ENCODE measurements at places on chromosomes 7 and 10.
A peak's percentile ranks its signal among the peaks of the same experiment; 100 is the strongest.

DNA sequence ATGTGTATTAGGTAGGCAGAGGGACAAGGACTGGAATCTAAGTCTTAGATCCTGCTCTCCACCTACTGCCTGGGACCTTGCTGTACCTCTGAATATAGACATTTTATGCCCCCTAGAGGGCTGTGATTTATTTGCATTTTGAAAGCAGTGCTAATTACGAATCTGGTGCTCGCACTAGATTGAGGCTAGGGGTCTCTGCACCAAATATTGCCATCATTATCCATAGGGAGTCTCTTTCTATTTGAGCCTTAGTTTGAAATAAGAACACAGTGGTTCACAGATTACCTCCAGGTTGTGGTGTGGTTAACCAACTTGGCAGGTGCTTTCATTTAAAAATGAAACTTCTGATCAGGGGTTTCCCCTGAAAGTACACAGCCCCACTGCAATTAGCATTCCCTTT lies 41.8 kb downstream of the CNNM1 start:
- peak; percentile 76 for DNase-seq

GRCh38 chr7:117412946-117413559 lies 14.2 kb downstream of the ASZ1 start:
- DNase-seq, result no peak

DNA sequence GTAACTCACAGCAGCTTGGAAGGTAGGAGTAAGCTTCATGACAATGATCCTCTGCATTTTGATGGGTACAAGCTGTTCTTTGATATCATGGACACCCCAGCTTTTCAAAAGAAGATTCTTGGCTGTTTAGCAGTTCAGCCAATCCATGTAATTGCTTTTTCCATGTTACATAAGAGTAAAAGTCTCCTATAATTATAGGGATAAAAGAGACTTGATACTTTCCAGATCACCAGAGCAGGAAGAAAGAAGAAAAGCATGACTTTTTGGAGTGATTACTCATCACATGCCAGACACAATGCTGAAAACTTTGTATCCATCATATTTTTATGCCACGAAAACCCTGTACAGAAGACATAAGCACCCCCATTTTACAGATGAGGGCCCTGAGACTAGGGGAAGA lies 1049.7 kb downstream of the NRG3 start:
- no peak for DNase-seq

GRCh38 chr7:29980151-29980550 lies 9.4 kb downstream of the SCRN1 start:
- DNase-seq, result no peak

- no peak for DNase-seq
Measured at GRCh38 chr7:85737426-85737825, 550.6 kb upstream of the SEMA3D start.

GRCh38 chr7:117071551-117071950 lies 118.2 kb downstream of the ST7 start:
- DNase-seq, result no peak

GRCh38 chr7:41323806-41324205 lies 379.1 kb downstream of the INHBA start:
- DNase-seq, result no peak

DNA sequence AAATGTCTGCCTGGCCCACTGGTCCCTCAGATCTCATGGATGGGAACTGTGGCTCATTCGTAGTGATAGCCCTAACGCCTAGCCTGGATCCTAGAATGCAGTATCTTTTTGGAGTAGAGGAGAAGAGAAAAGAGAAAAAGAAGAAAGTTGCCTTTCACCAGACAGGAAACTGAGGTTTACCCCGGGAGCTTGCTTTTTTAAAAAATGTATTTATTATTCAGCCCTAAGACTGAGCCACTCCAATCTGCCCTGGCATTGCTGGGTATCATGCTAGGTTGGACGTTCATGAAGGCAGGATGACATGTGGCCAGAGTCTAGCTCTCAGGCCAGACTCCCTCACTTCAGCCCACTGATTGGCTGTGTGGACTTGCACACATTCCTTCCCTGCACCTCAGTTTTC lies 21.5 kb upstream of the C10orf105 start:
- no peak for DNase-seq

DNA sequence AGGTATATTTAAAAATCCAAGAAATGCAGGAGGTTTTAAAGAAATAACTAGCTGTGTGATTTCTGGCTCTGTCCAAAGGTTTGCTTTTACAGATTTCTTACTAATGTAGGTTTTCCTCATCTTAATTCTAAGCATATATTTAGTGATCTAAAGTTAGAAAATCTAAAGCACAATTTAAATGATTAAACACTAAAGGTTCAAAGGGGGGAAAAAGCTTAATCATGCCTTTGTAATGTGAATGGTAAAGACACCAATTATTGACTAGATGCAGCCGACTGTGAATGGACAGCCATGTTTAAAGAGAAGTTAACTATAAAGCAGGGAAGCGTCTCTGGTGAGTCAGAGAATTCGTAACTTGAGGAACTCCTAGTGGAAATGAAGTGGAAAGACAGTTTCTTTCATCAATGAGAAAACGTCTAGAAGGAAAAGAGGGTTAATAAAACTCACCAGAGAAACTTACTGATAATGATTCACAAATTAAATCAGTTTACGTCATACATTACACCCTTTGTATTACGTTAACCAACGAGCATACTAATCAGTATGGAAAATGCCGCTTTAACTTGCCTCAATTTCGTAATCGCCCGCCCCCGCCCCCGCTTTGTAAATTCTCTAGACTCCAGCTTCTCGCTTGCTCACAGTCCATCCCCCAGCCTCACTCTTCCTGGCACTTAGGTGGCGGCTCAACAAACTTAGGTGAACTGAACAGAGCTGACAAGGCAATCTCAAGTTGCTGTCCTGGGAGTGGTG lies 1.1 kb upstream of the HBP1 start:
- peak; percentile 81 for DNase-seq

GRCh38 chr10:14380746-14381145 lies 50.0 kb upstream of the FRMD4A start:
- DNase-seq, result no peak

- DNase-seq, result no peak
Measured at GRCh38 chr7:144503215-144503614, 99.7 kb upstream of the NOBOX start.

- peak; percentile 73 for DNase-seq
Measured at GRCh38 chr7:129298268-129298893, 73.6 kb downstream of the AHCYL2 start.

DNA sequence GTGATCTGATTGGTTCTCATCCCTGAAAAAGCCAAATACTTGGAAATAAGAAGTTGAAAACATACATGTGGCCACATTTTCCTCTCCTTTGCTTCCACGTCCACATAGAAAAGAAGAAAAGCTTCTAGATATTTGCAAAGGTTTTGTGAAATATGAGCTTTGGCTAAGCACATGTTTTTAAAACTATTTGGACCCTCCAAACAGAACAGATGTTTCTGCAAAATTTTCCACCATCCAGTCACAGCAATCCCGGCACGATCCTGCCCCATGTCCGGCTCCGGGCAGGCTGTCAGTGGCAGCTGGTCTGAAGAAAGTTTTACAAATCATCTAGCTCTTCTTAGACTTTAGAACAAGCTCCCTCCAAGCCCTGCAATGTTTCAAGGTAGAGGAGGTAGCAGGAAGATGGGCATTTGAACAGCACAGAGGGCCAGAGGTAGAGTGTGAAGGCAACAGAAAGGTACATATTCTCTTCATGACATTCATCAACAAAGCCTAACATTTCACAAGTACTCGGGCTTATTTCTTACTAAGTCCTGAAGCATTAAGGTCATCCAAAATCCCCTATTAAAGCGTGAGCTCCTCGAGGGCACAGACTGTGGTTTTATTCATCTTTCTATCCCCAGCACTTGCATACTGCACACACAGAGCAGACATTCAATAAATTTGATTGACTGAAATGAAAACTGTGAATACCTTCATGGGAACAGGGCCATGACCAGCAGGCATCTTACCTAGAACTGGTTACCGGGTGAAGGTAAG lies 110.1 kb downstream of the JAZF1 start:
- DNase-seq, result no peak

- peak; percentile 92 for DNase-seq
Measured at GRCh38 chr10:96586419-96587263, at the start of gene TM9SF3. Gene TM9SF3, minus strand, starts transcription at chr10:96587012. Its CDS starts 177 bp downstream, at chr10:96586835.

GRCh38 chr10:86254081-86254480 lies 112.5 kb downstream of the GRID1 start:
- no peak for DNase-seq

DNA sequence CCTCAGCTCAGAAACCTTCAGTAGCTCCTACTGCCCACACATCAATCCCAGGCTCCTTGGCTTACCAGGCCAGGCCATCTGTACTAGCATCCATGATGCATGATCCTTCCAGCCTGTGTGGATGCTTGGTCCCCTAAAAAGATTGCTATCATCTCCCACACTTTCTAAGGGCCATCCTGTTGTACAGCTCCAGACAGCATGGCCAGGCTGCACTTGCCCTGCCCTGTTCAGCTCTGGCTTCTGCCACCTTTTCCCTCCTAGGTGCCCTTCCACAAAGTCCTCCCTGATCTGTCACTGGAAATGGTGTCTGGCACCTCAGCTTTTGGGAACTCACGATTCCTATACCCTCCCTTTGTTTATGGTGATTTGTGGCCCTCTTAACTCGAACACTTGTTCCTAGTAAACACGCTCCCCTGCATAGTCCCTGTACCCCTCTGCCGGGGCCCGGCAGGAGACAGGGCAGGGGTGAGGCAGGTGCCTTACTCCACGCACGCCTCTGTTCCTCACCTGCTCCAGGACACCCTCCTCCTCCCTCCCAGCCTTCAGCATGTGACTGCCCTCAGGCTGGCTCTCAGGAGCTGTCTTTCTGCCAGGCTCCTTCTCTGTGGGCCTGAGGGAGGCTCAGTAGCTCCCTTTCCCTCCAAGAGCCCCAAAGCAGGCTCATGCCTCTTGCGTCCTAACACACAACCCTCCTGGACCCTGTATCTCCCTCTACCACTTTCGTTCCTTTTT lies 71.8 kb downstream of the CDH23 start:
- DNase-seq, result no peak

- DNase-seq, result no peak
Measured at GRCh38 chr10:94443047-94443446, 40.7 kb downstream of the TBC1D12 start.

DNA sequence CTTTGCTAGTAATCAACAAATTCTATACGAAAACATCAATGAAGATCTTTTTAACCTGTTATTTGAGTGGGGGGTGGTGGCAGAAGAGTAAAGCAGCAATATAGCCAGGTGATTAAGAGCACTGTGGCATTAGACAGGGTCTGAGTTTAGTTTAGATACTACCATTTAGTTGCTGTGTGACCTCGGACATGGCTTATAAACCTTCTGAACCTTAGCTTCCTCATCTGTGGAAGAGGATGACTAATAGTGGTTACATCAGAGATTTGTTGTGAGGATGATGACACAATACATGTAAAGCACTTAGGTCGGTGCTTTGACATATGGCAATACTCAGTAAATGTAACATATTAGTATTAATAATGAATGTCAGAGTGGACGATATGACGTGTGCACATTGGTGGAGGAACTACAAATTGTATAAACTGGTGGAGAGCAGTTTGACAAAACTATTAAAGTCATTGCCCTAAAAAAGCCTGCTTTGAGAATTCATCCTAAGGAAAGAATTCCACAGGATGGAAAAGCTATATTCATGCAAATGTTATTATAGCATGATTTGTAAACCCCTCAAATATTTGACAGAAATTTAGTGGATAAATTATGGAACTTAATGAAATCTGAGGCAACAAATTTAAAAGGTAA lies 24.3 kb downstream of the SPAG6 start:
- DNase-seq, result no peak

GRCh38 chr10:128625926-128626325 lies 499.7 kb upstream of the MKI67 start:
- DNase-seq, result no peak

DNA sequence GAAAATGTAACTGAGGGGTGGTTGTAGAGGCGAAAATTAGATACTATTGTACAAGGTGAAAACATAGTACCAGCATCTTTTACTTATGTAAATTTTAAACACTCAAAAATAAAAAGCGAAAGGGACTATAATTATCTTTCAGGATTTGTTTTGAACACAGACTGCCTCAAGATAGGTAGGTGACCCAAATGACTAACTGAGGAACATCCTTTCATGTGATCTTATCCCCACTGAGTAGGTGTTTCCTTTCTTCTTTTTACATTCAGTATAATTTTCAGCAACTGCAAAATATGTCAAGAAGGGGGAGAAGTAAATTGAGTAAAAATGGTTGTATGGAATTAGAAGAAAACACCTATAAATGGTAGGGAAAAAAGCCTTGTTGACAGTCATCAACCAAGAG lies 236.7 kb downstream of the PHF14 start:
- no peak for DNase-seq

- peak; percentile 83 for DNase-seq
Measured at GRCh38 chr10:65898055-65898454, 1027.8 kb upstream of the LRRTM3 start.

GRCh38 chr7:98509836-98510235 lies 107.2 kb upstream of the NPTX2 start:
- no peak for DNase-seq

DNA sequence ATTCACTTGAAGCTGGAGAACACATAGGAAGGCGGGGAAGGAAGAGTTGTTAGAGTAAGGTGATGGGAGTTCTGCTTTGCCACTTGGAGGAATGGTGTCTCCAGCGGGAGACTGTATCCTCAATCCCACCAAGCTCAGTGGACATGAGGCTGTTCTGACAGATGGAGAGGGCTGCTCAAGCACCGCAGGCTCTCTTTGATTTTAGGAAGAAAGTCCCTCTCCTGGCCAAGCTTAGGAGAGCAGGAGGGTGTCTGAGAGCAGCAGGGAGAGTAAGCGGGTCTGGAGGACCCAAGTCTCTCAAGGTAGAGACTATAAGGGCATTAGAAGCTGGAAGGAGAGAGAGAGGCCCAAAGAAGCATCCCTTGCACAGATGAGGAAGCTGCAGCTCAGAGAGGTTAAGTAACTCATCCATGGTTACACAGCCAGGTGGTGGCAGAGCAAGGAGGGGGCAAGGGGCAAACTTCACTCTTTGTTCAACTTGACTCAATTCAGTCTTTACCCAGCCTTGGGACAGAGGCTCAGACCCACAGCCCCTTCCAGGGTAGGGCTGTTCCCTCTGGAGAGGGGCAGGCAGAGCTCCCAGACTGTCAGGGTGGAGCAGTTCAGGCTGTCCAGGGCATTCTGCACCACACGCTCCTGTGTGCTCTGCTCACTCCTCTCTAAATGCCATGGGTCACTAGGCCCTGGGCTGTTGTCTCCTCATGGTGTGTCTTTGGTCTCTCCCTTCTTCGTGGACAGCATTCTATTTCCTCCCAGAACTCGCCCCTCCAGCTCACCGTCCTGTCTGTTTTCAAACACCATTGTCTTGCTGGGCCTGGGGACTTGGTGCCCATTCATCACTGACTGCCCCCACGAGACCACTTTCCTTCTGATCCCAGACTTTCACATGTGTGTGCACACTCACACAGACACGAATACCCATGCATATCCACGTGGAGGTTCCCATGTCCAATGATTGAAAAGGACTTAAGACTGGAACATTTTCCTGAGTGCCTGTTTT lies 8.9 kb downstream of the CHAT start:
- DNase-seq, result no peak

DNA sequence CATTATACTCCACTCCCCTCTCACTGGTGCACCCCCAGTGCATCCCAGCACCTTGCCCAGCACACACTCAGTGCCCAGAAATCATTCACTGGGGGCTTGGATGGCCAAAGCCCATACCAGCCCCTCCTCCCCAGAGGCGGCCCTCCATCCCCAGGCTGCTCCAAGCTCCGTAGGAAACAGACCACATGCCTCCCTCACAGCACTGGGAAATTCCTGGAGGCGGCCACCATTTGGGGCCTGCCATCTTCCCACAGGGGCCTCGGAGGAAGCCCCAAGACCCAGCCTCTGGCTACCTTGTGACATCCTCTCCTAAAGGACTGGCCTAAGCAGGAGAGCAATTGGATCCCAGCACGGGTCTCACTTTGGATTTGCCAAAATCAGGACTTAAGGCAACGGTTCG lies 49.7 kb downstream of the FOXL3 start:
- DNase-seq, result no peak
